AG04449 (cell line): ENCODE measurements at places on chromosomes 11 and 22.

- no peak for DNase-seq
Measured at GRCh38 chr11:67211656-67212436, 54.4 kb upstream of the GRK2 start.

DNA sequence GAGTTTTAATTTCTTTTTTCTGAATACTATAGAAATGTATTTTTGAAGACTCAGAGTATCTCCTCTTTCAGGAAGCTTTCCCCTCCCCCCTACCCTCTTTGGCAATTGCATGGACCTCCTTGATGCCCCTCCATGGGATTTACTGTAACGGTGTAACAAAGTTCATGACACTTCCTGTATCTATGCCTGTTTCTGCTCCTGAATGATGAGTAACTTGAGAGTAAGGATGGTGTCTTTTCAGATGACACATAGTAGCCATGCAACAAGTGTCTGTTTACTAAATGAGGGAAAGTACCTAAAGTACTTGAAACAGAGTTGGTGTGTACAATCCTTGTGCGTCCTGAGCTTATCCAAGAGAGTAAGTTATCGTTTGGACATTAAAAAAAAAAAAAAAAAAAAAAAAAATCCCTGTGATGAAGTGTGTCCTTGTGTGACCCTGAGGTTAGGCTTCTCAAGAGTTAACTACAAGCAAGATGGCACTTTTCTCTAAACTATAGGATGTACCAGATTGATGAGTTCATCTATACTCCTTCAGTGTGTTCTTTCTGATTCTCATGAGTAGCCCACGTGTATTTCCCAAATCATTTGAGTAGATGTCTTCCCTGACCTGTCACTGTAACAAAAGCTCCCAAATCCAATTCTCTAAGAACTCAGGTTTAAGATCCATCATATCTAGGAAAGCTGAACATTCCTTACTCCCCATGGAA is 7.4 kb downstream of the ETS1 start:
- no peak for DNase-seq

DNA sequence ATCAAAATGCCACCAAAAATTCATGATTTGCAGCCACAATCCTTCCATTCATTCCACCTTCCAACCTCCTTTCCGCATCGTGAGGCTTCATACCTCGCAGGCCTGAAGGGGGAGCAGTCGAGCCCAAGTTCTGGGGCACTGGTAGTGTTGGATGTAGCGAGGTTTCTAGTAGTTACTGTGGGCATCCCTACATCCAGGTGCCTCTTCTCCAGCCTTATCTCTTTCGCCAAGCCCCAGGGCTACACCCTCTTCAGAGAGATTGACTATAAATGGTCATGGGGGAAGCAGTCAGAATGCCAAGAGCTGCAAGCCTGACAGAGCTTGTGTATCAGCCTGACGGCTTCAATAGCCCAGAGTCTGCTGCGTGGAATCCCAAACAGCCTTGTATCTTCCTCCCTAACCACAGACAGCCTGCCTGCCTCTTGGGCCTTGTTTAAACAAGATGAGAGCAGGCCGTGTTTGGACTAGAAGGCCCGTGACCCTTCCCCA is 28.9 kb downstream of the CLMP start:
- peak; percentile 75 for DNase-seq

- DNase-seq = no peak
Measured at GRCh38 chr22:29320546-29320945, 5.0 kb upstream of the RASL10A start.

DNA sequence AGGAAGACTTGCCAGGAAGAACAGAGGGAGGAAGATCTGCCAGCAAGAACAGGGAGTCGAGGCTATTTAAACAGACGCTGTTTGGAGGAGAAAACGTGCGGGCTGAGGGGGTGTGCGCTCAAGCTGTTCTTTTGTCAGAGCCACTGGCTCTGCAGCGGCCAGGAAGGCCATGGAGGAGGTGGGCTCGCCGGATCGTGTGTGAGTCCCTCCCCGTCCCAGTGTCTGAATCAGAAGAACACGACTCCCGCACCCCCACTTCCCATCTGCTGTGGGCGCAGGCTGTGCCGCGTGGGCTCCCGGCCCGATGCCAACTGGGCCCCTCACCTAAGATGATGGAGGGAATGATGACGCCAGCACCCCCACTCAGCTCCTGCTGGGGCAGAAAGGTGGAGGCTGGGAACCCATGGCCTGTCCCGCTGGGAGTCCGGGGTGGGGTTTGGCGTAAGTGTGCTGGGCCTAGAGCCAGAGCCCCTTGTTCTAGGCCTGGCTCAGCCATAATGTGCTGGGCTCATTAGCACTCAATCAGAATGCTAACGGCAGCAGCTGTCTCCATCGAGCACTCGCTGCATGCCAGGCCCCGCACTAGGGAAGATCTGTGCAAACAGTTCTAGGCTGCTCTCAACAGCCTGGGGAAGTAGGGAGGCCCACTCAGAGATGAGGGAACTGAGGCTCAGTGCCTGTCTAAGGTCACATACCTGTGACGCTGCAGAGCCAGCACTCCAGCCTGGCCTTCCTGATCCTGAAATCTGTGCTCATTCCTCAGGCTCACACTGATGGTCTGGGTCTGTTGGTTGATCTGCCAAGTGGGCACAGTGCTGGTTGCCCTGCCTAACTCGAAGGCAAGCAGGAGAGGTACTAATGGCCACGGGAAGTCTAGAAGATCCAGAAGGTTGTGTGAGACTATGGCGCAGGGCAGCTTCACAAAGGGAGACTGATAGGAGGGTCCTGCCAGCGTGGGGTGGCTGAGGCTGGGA is 11.5 kb downstream of the NPTXR start:
- DNase-seq = no peak

DNA sequence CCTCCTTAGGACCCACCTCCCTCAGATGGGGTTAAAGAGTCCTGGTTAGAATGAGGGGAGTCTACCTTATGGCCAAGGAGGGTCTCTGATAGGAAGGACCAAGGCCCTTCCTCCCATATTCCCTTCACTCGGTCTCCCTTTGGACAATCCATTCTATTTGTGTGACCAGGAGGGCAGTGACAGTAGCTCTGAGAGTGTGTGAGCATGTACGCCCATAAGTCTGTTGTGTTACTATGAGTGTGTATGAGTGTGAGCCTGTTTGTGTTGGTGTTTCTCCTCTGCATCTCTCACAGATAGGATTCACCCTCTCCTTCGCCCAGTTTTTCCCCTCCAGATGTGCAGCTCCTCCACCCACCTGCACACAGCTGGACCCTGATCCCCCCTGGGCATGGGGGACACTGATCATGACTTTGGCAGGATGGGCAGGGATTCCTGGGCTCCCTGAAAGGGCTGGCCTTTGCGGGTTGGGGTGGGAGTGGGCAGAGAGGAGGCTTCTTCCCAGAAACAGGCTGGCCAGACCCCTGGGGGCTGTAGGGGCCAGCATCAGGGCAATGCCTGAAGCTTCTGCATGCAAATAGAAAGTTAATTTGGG is 14.5 kb downstream of the PHLDB1 start:
- DNase-seq = no peak

DNA sequence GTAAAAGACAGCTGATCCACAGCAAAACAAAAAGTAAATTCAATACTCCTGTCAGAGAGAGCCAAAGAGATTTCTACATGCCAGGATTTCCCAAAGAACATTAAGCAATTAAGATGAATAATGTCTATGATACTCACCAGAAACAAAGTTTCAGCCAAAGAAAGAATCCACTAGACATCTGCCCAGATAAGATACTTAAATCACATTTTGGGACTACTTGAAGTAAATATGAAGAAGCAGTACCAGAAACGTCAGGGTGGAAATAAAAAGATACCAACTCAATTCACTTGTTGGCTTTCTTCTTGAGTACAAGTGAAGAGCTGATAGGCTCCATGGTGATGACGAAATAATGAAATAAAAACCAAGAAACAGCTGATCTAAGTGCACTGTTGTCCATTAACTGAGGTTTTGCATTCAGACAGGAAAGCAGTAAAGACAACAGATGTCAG is 31.6 kb upstream of the ARHGAP32 start:
- DNase-seq = no peak

GRCh38 chr22:37994049-37994448 is 9.7 kb upstream of the SOX10 start:
- no peak for DNase-seq

DNA sequence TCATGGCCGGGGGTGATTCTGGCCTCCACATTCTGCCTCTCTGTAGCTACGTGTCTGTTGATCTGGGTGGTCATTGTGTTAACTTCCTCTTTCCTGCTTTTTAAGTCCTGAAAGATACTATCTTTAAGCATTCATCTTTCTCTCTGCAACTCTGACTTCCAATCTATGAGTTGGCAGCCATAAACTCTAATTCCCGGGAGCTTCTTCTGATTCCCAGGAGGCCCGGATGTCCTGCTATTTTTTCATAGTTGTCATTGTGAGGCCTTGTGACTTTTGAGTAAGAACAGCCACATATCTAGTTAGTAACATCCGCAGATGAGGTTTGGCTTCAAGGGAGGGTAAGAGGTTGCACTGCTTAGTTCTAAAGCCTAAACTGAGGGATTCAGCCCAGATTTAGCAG is 107.8 kb downstream of the SYN3 start:
- DNase-seq = no peak

DNA sequence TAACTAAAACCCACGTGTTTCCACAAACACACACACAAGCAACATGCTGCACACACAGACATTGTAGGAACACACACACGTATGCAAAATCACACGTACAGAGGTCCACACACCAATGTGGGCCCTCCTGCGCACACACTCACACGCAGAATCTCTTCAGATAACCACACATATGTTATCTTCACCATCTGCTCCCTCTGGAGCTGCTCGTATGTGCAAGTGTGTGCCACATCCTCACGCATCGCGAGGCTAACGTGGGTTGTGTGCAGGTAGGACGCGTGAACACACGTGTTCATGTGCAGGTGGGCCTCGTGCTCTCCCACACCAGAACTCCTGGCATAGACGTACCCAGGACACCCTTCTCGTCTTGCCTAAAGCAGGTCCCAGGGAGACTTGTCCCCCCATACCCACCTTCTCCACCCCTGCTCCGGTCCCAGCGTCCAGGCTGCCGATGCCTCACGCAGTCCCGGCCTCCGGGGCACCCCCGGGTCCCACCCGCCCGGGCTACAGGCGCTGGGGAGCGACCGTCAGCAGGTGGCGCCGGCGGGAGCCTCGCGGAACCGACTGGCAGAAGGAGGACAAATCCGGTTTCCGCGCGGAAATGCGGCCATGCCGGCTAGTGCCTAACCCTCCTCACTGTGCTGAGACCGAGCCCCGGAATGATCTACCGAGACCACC is 10.3 kb upstream of the IGSF9B start:
- DNase-seq = no peak

GRCh38 chr11:102471474-102471873 is 18.9 kb upstream of the TMEM123 start:
- DNase-seq = no peak

GRCh38 chr11:73388265-73389133 is 12.3 kb downstream of the RELT start:
- DNase-seq = no peak

GRCh38 chr11:130101661-130102060 is 32.0 kb downstream of the APLP2 start:
- no peak for DNase-seq

DNA sequence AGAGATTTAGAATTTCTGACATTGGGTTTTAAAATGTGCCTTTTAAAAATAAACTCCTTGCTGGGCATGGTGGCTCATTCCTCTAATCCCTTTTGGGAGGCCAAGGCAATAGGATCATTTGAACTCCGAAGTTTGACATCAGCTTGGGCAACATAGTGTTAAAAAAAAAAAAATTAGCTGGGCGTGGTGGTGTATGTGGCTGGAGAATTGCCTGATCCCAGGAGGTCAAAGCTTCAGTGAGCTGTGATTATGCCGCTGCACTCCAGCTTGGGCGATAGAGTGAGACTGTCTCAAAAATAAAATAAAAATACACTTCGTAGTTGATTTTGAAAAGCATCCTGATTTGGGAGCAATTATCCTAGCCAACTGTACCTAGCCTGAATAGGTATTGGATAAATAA is 3.4 kb upstream of the APLP2 start:
- DNase-seq = no peak

DNA sequence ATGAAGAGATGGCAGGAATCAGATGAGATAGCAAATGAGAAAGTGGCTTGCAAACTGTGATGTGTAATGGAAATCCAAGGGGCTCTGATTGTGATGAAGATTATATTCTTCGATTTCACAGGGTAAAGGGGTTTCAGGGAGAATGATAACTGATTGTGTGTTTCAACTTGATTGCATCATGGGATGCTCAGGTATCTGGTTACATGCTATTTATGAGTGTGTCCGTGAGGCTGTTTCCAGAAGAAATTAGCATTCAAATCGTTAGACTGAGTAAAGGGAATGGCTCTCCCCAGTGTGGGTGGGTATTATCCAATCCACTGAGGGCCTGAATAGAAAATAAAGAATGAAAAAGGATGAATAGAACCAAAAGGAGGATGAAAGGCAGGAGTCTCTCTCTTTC is 278.7 kb upstream of the LARGE1 start:
- no peak for DNase-seq

DNA sequence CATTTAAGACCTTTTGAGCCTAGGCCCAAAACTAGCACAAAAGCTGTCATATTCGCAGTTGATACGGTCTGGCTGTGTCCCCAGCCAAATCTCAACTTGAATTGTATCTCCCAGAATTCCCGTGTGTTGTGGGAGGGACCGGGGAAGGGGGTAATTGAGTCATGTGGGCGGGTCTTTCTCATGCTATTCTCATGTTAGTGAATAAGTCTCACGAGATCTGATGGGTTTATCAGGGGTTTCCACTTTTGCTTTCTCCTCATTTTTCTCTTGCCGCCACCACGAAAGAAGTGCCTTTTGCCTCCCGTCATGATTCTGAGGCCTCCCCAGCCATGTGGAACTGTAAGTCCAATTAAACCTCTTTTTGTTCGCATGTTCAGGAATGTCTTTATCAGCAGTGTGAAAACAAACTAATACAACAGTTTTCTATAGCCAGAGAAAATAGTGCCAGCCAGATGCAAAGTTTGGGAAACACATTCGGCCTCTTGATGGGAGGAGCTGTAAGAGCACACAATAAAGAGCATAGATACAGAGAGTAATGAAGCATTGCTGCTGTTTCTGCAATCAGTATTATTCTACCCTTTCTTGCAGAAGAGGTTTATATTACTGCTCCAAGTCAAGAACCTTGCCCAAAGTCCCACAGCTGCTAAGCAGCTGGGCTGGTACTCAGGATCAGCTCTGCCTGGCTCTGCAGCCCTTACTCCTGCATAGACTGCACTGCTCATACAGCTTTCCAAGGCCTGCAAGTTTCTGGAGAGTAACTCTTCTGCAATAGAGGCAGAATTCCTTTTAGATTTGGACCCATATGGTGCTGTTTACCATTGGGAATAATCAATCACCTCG is 2.0 kb upstream of the ZNF195 start:
- DNase-seq = no peak

DNA sequence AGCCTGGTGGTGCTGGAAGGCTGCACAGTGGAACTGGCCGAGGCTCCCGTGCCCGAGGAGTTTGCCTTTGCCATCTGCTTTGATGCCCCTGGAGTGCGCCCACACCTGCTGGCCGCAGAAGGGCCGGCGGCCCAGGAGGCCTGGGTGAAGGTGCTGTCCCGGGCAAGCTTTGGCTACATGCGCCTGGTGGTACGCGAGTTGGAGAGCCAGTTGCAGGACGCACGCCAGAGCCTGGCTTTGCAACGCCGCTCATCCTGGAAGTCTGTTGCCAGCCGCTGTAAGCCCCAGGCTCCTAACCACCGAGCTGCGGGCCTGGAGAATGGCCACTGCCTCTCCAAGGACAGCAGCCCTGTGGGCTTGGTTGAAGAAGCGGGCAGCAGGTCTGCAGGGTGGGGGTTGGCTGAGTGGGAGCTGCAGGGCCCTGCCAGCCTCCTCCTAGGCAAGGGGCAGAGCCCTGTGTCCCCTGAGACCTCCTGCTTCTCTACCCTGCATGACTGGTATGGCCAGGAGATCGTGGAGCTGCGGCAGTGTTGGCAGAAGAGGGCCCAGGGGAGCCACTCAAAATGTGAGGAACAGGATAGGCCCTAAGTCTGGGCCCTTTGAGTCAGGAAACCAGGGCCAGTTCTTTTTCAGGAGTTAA is 1.9 kb upstream of the SMDT1 start:
- DNase-seq = no peak
